ENCODE measurements at places on chromosomes 5 and 9. TPM values are rescaled to one million over a fixed set of nuclear protein-coding genes. Genes with fewer than 3 reads are reported as not detected.

AGXT2 gene
- total RNA-seq: not detected

GRCh38 chr9:87643778-87644570, 81.9 kb upstream of the CTSL start:
- H3K27me3 ChIP-seq: no peaks in the 10 kb centered on the region
- H3K27ac ChIP-seq: no peak overlapping the region
- peaks cover 4% of the 10 kb centered on the region for H3K4me1 ChIP-seq

DNA sequence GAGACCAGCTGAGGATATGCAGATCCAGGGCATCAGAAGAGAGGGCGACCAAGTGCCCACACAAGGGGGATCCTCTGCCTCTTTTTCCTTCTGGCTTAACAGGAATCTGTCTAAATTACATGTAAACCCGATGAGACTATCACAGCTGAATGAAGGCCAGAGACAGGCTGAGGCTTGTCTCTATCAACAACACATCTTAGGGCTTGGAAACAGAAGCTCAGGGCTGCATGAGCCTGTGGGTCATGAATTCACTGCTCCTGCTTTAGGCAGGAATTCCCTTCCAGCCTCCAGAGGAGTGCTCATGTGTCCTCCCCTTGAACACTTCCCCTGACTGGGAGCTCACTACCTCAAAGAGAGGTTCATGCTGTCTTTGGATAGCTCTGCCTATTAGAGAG, 106.1 kb upstream of the PHYKPL start:
- H3K27me3 ChIP-seq: peaks cover 7% of the 10 kb centered on the region
- no peaks in the 10 kb centered on the region for H3K36me3 ChIP-seq
- H3K4me1 ChIP-seq: peaks cover 2% of the 10 kb centered on the region
- no peak overlapping the region for H3K27ac ChIP-seq
- no peak overlapping the region for H3K4me3 ChIP-seq
- no peak for DNase-seq

- no peaks in the 10 kb centered on the region for H3K4me1 ChIP-seq
- H3K36me3 ChIP-seq: no peaks in the 10 kb centered on the region
- no peak overlapping the region for H3K4me3 ChIP-seq
- no peak overlapping the region for H3K27ac ChIP-seq
- peaks cover 32% of the 10 kb centered on the region for H3K27me3 ChIP-seq
Observed at GRCh38 chr9:19800884-19801283, 12.0 kb upstream of the SLC24A2 start.

CCIN gene
- total RNA-seq: 0.14 TPM

ANKRD34B gene
- not detected for total RNA-seq
